ENCODE measurements at places on chromosomes 1 and 21.

GRCh38 chr21:31660591-31660990 lies 1.1 kb downstream of the SOD1 start:
- no peak for DNase-seq

DNA sequence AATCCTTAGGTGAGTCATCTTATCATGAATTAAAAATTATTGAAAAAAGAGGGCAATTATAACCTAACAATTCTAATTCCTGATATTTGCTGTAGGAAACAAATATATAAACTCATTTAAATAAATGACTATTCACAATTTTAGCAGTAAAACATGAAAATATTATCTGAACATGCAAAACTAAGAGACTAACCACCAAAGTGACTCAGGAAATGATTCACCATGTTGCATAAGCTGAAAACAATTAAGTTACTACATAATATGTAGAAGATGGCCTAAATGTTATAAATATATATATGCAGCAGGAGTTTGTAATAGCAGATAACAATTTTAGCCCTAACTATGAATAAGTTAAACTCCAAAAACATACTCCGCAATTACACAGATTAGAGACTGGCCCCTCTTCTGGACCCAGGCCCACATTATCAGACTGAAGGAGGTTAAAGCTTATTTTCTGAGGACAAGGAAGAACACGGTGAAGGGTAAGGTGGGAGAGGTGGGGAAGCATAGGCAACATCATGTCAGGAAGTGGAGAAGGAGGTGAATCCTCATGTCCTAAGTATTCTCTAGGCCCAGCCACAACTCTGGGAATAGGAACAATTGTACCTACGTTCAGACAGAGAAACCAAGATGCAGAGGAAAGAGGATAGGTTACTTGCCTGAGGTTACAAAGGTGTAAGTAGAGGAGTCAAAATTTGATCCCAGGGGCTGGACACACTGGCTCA lies 15.6 kb upstream of the AIM2 start:
- no peak for DNase-seq

GRCh38 chr1:51072043-51072439 lies 30.0 kb upstream of the C1orf185 start:
- DNase-seq, result no peak

DNA sequence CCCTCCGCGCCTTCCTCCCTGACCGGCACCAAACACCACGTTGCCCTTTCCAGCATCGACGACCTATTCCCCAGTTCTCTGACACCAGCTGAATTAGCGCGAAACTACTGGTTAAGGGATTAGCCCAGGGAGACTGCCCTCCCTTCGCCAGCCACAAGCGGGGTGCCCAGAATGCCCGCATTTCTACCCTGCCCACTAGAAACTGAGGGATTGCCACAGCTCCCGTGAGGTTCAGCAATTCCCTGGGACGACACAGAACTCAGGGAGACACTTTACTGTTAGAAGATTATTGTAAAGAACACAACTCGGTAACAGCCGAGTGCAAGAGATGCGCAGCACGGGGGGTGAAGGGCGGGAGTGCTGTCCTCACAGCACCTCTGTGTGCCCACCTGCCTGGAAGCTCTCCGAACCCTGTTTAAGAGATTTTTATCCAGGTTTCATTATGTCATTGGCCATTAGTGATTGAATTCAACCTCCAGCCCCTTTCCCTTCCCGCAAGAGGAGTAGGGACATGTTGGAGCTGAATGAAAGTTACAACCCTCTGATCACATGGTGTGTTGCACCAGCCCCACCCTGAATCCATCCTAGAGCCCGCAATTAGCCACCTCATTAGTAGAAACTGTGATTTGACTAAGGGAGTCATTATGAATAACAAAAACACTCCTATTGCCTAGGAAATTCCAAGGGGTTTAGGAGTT lies 15.8 kb upstream of the RIPPLY3 start:
- DNase-seq, result peak; percentile 56

- DNase-seq, result no peak
Measured at GRCh38 chr1:227136210-227136820, 182.0 kb downstream of the CDC42BPA start.

DNA sequence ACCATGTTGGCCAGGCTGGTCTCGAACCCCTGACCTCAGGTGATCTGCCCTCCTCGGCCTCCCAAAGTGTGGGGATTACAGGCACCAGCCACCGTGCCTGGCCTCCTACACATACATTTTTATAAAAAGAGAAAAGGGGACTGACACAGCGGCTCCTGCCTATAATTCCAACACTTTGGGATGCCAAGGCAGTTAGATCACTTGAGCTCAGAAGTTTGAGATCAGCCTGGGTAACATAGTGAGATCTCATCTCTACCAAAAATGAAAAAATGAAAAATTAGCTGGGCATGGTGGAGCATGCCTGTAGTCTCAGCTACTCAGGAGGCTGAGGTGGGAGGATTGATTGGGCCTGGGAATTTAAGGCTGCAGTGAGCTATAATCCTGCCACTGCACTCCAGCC lies 23.4 kb downstream of the ZNF281 start:
- no peak for DNase-seq

- DNase-seq, result no peak
Measured at GRCh38 chr1:237959838-237960237, 69.1 kb upstream of the ZP4 start.
